ENCODE measurements at places on chromosomes 3 and 15.

DNA sequence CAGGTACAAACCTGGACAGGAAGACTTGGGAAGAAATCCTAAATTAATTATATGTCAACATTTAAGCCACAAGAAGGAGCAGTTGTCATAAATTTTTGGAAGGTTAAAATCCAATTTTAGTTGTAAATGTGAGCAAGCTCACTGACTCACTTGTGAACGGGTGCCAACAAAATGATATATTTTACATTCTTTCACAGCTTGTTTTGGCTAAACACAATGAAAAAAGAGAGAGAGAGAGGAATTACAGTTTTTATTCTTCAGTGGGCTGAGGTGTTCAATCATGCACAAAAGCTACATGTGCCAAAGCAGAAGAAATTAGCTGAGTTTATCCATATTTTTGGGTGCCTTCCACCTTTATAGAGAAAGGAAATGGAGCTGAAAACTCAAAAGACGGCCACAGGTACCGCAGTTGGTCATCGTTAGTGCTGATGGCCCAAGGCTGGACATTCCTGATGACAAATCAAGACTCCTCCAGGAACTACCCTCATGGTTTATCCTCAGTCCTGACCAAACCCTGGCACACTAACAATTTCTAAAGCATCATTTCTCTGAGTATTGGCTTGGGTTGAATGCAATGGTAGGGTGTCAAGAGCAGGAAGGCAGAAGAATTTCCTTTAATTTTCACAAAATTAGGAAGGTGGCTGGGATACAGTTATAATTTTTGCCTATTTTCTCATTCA is 37.6 kb upstream of the WNT5A start:
- DNase-seq: no peak

- no peak for DNase-seq
These were observed 215.9 kb downstream of the MEIS2 start for GRCh38 chr15:36884518-36884875.

- DNase-seq: peak; percentile 81
These were observed 25.2 kb downstream of the SNAPC5 start for GRCh38 chr15:66472176-66472999.

- no peak for DNase-seq
These were observed 71.5 kb downstream of the GSK3B start for GRCh38 chr3:120022729-120023128.

GRCh38 chr3:43152649-43153048 is 46.8 kb upstream of the POMGNT2 start:
- no peak for DNase-seq
